CD4-positive, alpha-beta T cell treated with Interleukin-6 at 100 ng/mL for 8 hours (primary cell): ENCODE measurements at places on chromosomes 6 and 20.

DNA sequence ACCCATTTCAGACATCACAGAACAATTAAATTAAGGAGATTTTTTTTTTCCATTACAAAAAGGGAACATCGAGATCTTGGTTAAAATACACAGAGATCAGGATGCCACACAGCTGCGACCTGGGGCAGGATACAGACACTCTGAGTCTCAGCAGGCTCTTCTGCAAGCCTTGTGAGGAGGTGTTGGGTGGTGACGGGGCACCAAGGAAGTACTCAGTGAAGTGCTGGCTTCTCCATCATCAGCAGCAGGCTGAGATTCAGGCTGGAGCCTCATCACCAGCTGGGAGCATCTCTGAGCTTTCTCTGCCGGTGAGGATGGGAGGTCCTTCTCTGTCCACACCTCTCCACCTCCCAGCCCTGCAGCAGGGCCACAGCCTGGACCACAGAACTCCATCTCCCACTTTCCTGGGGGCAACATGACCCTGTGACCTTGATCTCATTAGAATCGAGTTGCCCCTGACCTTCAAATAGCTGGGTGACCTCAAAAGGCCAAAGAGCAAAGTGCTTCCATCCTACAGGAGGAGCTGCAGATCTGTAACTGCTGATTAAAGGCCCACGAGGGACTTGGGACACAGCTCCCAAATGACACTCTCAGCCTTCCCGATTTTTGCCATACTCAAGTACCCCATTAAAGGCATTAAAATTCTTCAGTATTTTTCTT is 16.0 kb downstream of the PMEPA1 start:
- DNase-seq = no peak

DNA sequence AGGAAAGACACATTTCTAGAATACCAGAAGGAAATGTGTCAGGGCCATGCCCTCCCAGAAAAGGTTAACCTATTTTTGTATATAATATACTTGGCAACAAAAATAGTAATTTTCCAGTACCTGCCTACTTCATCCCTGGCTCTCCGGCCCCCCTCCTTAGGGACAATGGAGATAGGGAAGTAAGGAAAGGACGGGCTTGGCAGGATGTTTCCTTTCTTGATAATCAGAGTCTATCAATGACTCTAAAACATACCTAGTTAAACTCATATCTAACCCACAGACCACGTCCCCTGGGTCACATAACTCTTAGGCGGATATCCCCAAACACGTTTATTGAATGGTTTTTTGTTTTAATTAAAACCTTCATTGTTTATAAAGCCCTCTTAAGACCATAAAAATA is 11.8 kb downstream of the UQCC2 start:
- DNase-seq = no peak

GRCh38 chr20:64116016-64116415 is 8.7 kb upstream of the NPBWR2 start:
- no peak for DNase-seq

- no peak for DNase-seq
These were observed at the start of gene ANKRD60 for GRCh38 chr20:58228484-58229197. Gene ANKRD60, minus strand, starts transcription at chr20:58228653. Its CDS starts 0 bp downstream, at chr20:58228653.

- no peak for DNase-seq
These were observed 244.2 kb downstream of the NRN1 start for GRCh38 chr6:5762561-5762968.

DNA sequence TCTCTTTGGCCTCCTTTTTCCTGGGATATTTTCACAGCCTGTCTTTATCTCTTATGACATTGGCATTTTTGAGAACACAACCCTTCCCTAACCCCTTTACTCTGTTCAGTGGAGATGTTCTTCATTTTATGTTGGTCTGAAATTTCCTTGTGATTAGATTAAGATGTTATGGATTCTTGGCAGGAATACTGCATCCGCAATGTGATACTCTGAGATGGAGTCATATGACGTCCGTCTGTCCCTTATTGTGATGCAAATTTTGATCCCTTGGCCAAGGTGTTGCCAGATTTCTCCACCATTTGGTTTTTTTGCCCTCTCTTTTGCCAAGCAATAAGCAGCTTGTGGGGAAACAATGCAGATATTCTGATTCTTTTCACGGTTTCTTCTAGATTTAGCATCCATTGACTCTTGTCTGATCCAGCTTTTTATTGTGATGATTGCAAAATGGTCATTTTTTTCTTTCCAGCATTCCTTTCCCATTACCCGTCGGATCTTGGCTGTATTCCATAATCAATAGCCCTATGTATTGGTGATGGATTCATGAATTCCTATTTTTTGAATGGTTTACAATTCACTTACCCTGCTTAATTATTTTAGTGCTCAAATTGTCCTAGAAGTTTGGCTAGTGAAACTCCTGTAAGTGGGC is 85.1 kb downstream of the NCOA3 start:
- no peak for DNase-seq

- DNase-seq = no peak
These were observed 61.6 kb downstream of the TTI1 start for GRCh38 chr20:37971561-37972127.

- no peak for DNase-seq
These were observed 9.7 kb downstream of the PCMTD2 start for GRCh38 chr20:64265201-64265600.

GRCh38 chr6:82033631-82034211 is 213.8 kb downstream of the IBTK start:
- DNase-seq = no peak

GRCh38 chr20:57372581-57373350 is 18.4 kb upstream of the RBM38 start:
- DNase-seq = no peak

GRCh38 chr6:490251-491037 is 98.9 kb downstream of the IRF4 start:
- no peak for DNase-seq

GRCh38 chr20:62288535-62289105 is 14.2 kb upstream of the ADRM1 start:
- no peak for DNase-seq

DNA sequence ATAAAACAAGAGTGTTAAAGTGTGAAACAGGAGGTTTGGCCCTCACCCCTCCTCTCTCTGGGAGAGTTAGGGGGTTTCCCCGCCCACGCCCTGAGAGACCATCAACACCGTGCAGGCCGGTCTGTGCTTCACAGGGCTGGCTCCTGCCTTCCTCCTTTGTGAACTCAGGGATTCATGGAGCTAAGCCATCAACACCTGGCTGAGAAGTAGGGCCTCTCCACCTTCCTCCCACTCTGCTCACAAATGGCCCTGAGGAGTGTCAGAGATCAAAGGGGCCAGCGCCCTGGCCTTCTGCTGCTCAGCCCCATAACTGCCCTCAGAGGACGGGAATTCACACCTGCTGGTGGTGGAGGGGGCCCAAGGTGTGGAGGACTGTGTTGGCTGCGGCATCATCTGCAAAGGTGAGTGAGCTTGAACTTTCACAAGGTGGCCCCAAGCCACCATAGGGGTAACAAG is 88.6 kb downstream of the PSMB1 start:
- DNase-seq = no peak

- no peak for DNase-seq
These were observed 733.6 kb upstream of the MAN1A1 start for GRCh38 chr6:120083186-120083585.

GRCh38 chr6:35310265-35310831 is 12.7 kb downstream of the DEF6 start:
- peak; percentile 21 for DNase-seq
